ENCODE measurements at places on chromosomes 7 and 10. TPM values are rescaled to one million over a fixed set of nuclear protein-coding genes. Genes with fewer than 3 reads are reported as not detected.

CDHR1 gene
- 1.3 TPM for total RNA-seq

LIPN gene
- not detected for total RNA-seq

SMO gene
- 6.2 TPM for total RNA-seq

ECD gene
- 41.2 TPM for total RNA-seq

TRIL gene
- 0.48 TPM for total RNA-seq

MMRN2 gene
- 243 TPM for total RNA-seq

PLEKHS1 gene
- not detected for total RNA-seq

FOXI2 gene
- total RNA-seq = not detected

AMPH gene
- total RNA-seq = not detected

CCDC146 gene
- total RNA-seq = 1.2 TPM

SVIL gene
- 126 TPM for total RNA-seq

GHRHR gene
- total RNA-seq = not detected

GOT1 gene
- total RNA-seq = 14.4 TPM

SLC39A12 gene
- not detected for total RNA-seq

VSTM4 gene
- 0.35 TPM for total RNA-seq

OSBPL3 gene
- 21.1 TPM for total RNA-seq

CYP26A1 gene
- not detected for total RNA-seq

ANKRD2 gene
- not detected for total RNA-seq

IDI2 gene
- total RNA-seq = not detected

ANKRD61 gene
- not detected for total RNA-seq

JCAD gene
- total RNA-seq = 107 TPM

NKX2-3 gene
- total RNA-seq = not detected

CPA2 gene
- not detected for total RNA-seq

HHEX gene
- total RNA-seq = 76.5 TPM

LIPM gene
- total RNA-seq = not detected

LHFPL3 gene
- total RNA-seq = not detected

COX15 gene
- total RNA-seq = 20.3 TPM

TRIM50 gene
- total RNA-seq = not detected

LRRD1 gene
- 0.24 TPM for total RNA-seq

OR2F2 gene
- not detected for total RNA-seq

COL26A1 gene
- not detected for total RNA-seq

NPSR1 gene
- not detected for total RNA-seq

SEMA3D gene
- total RNA-seq = 0.68 TPM

PRXL2A gene
- 197 TPM for total RNA-seq

HMX2 gene
- not detected for total RNA-seq

OR2A42 gene
- not detected for total RNA-seq

SLC16A12 gene
- 0.58 TPM for total RNA-seq

ZDHHC4 gene
- total RNA-seq = 33.0 TPM

ELFN1 gene
- 1.5 TPM for total RNA-seq

PLA2G12B gene
- not detected for total RNA-seq
